ENCODE measurements at places on chromosomes 2 and 18.

DNA sequence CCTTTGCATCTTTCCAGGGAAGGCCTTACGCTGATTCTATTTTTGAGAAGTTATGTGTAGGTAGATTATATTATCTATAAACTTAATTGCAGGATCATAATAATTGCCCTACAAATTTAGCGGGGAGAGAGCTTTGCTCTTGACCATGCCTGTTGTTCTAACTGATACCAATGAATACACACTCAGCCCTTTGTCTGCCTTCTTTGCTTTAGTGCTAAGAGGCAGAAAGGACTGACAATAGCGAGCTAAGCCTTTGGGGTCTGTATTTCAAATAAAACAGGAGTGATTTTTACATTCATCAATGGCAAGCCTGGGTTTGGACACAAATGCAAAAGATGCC is 115.3 kb upstream of the STON1 start:
- DNase-seq: no peak

DNA sequence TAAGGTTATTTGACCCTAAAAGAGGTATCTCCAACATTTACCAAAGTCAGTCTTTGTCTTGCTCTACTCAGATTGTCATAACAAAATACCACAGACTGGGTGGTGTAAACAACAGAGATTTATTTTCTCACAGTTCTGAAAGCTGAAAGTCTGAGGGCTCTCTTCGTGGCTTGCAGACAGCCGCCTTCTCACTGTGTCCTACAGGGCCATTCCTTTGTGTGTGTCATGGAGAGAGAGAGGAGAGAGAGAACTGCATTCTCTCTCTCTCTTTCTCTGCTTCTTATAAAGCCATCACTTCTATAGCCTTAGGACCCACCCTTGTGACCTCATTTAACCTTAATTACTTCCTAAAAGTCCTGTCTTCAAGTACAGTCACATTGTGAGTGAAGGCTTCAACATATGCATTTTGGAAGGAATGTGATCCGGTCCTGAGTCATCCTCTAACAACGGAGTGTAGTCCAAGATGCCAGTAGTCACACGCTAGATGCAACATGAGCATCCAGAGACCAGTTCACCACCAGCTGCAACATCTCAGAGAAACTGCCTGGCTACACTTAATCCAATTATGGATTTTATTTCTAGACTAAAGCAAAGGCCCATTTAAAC is 130.2 kb downstream of the CD226 start:
- DNase-seq: no peak

- DNase-seq: no peak
These were observed 62.1 kb downstream of the C18orf63 start for GRCh38 chr18:74377776-74378175.

DNA sequence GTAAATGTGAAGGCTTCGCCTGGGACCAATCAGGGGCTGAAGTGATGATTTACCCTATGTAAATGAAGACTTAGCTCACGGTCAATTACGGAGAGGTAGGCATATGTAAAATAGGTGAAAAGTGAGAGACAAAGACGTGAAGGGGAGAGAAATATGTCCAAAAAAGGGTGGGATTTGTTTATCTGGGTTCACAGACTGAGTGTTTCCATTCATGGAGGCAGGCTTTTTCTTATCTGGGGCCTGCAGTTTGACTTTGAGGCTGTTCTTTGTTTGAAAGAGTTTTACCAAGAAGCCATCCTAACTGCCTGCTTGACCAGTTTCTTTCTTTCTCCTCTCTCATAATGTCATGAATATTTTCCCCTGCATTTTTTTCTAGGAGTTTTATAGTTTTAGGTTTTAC is 202.7 kb downstream of the NYAP2 start:
- DNase-seq: no peak

GRCh38 chr2:42124011-42124785 is 45.0 kb upstream of the EML4 start:
- peak; percentile 40 for DNase-seq

- DNase-seq: no peak
These were observed 31.5 kb downstream of the KIF1A start for GRCh38 chr2:240788482-240788881.

GRCh38 chr2:88024509-88024908 is 8.2 kb upstream of the RNU2-63P start:
- DNase-seq: no peak

GRCh38 chr2:222450021-222450420 is 25.7 kb downstream of the SGPP2 start:
- DNase-seq: no peak

DNA sequence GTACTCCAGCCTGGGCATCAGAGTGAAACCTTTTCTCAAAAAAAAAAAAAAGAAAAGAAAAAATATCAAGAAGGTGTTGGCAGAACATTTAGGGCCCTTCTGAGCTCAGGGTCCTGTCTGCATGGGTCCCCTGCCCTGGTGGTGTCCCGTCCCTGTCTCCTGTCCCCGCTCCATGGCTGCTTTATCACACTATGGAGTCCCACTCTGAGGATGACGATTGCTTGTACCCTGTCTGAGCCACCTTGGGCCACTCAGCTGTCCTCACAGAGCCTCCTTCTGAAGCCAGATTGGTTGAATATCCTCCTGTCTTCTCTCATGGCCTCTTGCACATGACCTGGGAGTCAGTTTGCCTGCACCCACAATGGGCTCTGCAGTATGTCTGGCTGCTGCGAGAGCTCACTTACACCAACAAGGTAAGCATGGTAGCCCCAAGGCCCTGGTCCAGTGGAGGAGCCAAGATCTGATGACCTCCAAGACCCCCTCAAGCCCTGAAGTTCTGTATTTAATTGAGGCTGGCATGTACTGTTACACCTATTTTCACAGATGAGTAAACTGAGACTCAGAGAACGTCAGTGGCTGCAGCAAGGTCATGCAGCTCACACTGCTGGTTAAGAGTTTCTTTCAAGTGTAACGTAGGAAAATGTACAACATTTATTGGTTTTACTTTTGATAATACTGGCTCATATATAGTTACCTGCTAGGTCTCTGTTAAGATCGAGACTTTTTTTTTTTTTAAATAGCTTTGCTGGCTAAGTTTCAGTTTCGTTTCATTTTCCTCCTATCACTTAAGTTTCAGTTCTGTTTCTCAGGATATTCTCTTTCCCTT is 16.9 kb upstream of the ZCCHC2 start:
- peak; percentile 80 for DNase-seq

GRCh38 chr18:44920441-44920840 is 239.8 kb downstream of the SETBP1 start:
- DNase-seq: no peak

- DNase-seq: no peak
These were observed 93.7 kb upstream of the KLHL29 start for GRCh38 chr2:23291239-23291638.

DNA sequence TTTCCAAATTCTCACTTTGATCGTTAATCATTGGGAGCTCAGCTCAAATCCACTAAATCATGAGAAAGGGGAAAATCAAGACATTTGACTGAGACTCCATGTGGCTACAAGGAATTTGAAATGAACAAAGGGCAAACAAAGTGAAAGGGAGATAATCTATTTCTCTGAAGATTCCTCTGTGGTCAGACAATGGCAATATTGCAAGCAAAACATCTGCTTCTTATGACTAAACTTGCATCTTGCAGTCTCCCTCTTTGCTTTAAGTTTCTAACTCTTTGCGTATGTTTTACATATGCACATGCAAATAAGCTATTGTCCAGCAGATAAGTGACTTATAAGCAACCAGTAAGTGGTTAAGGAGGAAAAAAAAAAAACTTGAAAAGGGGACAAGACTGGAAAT is 299.1 kb upstream of the NXPH2 start:
- DNase-seq: no peak

DNA sequence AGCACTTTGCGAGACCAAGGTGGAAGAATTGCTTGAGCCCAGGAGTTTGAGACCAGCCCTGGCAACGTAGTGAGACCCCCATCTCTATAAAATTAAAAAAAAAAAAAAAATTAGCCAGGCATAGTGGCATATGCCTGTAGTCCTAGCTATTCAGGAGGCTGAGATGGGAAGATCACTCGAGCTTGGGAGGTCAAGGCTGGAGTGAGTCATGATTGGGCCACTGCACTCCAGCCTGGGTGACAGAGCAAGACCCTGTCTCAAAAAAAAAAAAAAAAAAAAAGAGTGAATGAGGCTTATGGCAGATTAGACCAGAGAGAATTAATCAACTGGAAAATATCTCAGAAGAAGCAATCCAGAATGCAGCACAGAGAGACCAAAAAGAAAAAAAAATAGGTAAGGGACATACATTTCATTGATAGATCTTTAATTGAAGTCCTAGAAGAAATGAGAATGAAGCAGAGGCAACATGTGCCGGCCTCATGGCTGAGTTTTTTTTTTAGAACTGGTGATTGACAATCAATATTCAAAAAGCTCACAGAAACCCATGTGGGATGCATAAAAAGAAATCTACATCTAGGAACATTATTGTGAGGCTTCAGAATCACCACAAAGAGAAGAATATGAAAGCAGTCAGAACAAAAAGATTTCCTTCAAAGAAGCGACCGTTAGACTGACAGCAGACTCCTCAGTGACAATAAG is 32.2 kb upstream of the ELAC1 start:
- no peak for DNase-seq

- DNase-seq: no peak
These were observed 235.0 kb downstream of the MBD5 start for GRCh38 chr2:148255929-148256328.

DNA sequence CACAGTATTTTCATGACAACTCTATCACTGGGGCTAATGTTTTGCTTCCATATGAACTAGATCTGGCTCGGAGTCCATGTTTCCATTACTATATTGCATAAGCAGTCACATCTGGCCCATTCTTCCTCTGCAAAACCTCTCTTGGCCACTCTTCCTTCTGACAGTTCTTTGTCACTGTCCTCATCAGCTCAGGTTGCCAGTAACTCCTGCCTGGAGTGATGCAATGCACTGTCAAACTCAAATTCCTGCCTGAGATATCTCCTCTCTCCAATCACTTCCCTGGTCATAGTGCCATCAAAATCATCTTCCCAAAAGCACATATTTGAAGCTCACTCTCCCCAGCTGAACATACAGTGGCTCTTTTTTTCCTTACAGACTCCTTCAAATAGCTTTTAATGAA is 66.1 kb downstream of the COLEC12 start:
- DNase-seq: no peak

DNA sequence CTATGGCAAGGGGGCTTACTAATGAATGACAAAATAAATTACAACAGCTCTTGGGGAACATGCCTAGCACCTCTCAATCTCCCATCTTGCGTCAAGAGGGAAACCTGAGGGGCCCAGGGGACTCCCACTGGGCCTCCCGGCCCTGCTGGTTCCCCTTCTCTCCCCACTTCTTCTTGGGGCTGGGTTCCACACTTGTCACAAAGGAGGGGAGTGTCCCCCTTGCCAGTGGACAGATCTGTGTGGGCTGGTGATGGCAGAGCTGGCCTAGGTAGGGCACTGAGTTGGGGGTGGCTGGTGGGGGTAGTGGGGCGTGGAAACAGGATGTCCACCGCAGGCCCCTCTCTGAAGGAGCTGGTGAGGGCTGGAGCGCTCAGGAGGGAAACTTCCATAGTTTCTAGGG is 184.0 kb upstream of the HAAO start:
- no peak for DNase-seq

DNA sequence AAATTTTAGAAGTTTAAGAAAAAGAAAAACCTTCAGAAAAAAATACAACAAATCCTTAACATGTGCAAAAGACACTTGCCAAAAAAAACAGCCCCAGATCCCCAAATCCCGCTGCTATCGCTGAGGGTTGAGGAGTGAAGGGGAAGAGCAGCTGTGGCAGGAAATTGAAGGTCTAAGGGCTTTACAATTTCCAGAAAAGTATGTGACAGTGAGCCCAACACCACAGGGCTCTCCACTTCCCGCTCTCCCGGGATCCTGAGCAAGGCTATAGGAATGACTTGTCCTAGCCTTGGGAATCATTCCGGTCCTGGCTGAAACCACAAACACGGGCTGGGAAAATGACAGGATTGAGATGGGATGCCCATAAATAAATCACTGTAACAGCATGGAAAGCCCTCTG is 191.4 kb downstream of the TMEM163 start:
- DNase-seq: no peak
